Activated CD4-positive, alpha-beta T cell treated with anti-CD3 and anti-CD28 coated beads, Interleukin-2, amount 50 U/mL, for 4 hours (primary cell): ENCODE measurements at places on chromosomes 12 and 14.

DNA sequence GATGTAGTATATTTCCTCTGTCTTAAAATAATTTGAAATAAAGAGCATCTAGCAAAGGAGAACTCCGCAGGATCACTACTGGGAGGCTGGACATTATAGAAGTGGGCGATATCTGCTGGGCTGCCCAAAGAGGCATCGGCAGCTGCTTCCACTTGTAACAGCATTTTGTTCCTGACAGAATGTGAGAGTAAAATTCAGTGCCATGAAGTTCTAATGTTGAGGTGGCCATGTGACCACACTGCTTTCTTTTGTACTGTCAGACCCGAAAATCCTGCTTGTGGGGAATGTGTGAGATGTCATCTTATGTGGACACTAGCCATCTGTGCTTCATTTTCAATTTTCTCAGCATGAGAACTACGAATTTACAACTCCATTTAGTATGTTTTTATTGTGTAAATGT lies 151.9 kb downstream of the ACSS3 start:
- DNase-seq, result no peak

DNA sequence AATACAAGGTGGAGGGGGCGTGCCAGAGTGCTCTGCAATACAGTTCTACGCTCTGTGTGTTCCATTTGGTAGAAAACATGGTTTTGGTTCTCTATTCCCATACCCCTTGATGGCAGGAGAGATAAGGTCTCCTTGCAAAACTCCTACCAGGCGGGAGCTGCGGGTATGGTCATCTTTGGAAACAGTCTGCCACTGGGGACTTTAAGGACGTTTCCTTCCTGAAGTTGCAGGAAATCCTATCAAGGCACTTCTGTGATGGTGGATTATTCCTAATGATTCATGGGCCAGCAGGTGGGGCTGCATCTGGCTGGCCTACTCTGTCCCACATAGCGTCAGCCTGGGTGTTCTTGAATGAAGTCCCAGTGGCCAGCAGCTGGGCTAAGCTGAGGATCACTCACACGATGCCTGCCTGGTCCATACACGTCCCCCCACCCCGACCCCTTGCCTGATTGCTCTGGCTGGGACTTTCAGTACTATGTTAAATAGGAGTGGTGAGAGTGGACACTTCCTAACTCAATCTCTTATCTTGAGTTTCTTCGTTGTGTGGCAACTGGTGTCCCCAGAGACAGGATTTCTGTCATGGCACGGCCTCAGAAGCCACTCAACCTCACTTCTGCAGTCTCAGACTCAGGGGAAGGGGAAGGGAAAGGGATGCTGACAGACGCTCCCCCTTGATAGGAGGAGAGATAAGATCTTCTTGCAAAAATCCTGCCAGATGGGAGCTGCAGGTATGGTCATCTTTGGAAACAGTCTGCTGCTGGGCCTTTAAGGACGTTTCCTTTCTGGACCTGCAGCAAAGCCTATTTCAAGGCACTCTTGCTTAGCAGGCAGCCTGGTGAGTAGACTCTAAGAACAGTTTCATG lies 61.0 kb upstream of the FKBP4 start:
- no peak for DNase-seq

GRCh38 chr12:68831272-68831671 lies 23.3 kb downstream of the MDM2 start:
- DNase-seq, result no peak

GRCh38 chr14:99838639-99839134 lies 45.5 kb downstream of the EML1 start:
- no peak for DNase-seq

GRCh38 chr14:61346221-61346620 lies 24.8 kb downstream of the PRKCH start:
- DNase-seq, result no peak

GRCh38 chr12:93819050-93819491 lies 141.9 kb downstream of the CRADD start:
- DNase-seq, result no peak

DNA sequence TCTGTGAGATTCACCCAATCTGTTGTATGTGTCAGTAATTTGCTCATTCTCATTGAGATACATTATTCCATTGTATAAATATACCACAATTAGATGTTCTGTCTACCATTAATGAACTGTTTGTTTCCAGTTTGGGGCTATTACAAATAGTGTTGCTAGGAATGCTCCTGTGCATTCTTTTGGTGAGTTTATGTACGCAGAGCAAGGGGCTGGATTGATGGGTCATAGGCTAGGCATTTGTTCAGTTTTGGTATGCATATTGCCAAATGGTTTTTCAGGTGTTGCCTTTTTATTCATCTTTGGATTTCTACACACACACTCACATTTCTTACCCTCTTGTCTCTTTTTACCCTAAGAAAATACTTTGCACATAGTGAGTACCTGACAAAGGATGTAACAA lies 93.4 kb downstream of the GPATCH2L start:
- DNase-seq, result no peak

DNA sequence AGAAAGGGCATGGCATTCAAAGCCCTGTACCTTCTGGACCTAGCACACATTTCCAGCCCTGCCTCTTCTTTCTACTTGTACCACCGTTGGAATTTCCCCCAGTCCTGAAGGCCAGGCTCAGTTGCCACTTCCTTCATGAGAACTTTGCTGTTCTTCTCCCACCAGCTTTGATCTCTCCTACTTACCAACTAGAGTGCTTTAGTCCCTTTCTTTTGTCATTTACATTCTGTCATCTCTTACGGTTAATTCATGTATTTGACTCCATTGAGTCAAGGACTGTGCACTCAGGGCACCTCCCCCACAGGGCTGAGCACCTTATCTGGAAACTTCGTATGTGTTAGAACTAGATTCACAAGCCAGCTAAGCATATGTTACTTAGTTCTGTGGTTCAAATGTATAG lies 26.3 kb downstream of the BICDL1 start:
- DNase-seq, result peak; percentile 75

DNA sequence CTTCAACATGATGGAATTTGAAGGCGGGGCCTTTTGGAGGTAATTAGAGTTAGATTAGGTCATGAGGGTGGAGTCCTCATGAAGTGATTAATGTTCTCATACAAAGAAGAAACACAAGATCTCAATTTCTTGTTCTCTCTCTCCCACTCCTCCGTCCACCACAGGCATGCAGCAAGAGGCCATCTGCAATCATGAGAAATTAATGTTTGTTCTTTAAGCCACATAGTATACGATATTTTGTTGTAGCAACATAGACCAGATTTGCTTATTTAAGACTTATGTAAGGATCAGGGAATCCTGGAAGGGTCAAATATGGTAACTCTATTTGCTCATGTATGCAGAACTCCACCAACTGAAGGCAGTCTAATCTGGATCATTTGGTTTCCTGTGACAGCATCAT lies 429.0 kb downstream of the LRIG3 start:
- DNase-seq, result no peak

- DNase-seq, result no peak
Measured at GRCh38 chr14:50603565-50603964, 43.6 kb downstream of the ATL1 start.

DNA sequence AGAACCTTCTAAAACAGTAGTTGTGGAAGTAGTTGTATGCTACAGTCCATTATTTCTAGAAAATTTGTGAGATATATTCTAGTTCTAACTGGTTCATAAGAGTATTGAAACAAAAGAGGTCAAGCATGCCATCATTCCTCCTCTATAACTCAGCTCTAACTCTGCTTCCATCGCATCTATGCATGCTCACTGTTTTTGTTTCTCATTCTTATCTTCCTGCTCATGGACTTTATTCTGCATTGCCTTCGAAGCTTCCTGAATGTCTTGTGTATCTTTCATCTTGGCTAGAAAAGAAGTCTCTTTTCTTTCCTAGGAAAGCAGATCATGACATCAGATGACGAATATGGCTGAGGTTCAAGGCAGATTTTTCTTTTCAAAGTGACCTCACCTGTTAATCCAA lies 402 bp downstream of the LMNTD1 start:
- DNase-seq, result no peak
